ENCODE measurements at places on chromosomes 11 and 22.

GRCh38 chr11:82930229-82930628, 28.7 kb downstream of the DDIAS start:
- peaks cover 36% of the 10 kb centered on the region for H3K36me3 ChIP-seq
- no peak for DNase-seq
- no peaks in the 10 kb centered on the region for H3K27me3 ChIP-seq
- H3K4me3 ChIP-seq = no peak overlapping the region
- peaks cover 7% of the 10 kb centered on the region for H3K4me1 ChIP-seq
- no peak overlapping the region for H3K27ac ChIP-seq

GRCh38 chr11:78179459-78180071, 8.9 kb downstream of the KCTD21 start:
- H3K27ac ChIP-seq = no peak overlapping the region
- H3K4me1 ChIP-seq = no peaks in the 10 kb centered on the region
- H3K27me3 ChIP-seq = no peaks in the 10 kb centered on the region

- H3K27ac ChIP-seq = no peak overlapping the region
- H3K36me3 ChIP-seq = no peaks in the 10 kb centered on the region
- H3K4me3 ChIP-seq = no peak overlapping the region
- peaks cover 5% of the 10 kb centered on the region for H3K4me1 ChIP-seq
- no peaks in the 10 kb centered on the region for H3K27me3 ChIP-seq
Observed at GRCh38 chr11:59265735-59266134, 53.0 kb upstream of the MPEG1 start.

GRCh38 chr11:128289048-128289447, 298.3 kb downstream of the ETS1 start:
- H3K27me3 ChIP-seq = no peaks in the 10 kb centered on the region
- peaks cover 43% of the 10 kb centered on the region for H3K36me3 ChIP-seq
- H3K4me1 ChIP-seq = peaks cover 84% of the 10 kb centered on the region
- H3K4me3 ChIP-seq = peak overlapping the region; percentile 15
- DNase-seq = peak; percentile 59
